ENCODE measurements at places on chromosomes 6 and 20.

DNA sequence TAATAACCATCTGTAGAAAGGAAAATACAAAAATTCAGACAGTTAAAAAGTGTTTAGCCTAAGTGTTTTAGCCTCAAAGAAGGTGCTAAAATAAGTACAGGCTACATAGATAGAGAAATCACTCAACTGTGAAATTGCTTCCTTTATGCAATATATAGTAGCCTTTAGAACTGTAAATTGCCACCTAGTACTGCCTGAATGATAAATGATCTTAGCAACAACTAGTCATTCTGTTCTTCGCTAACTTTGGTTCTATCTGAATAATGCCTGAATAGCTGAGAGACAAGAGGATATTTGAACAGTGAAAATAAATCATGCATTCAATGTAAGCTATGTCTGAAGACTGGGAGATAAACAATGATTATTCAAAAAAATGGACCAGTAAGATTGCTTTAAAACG lies 603.3 kb upstream of the PTCHD4 start:
- DNase-seq: no peak

- DNase-seq: no peak
Observed at GRCh38 chr6:138682704-138683527, 90.7 kb upstream of the CCDC28A start.

- no peak for DNase-seq
Observed at GRCh38 chr6:13253272-13253671, 75.1 kb downstream of the TBC1D7 start.

DNA sequence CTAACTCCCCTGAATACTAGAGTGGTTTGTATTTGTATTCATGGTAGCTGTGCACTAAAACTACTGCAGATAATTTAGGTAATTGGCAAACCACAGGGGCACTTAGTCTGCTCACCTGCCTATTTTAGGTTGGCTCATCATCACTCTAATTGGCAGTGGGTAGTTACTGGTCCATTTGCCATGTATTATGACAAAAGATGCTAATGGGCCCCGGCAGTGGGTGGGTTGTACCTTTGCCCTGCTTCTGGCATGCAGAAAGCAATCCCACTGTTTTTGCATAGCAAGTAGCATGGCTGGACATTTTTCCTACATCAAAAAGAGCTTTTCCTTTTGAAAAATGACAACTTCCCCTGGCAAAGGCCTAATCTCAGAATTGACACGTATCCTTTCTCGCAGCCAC lies 741.4 kb upstream of the MAP3K7 start:
- no peak for DNase-seq

- no peak for DNase-seq
Observed at GRCh38 chr6:23457321-23457720, 668.7 kb upstream of the NRSN1 start.

All from fibroblast of skin of left biceps (primary cell).